ENCODE measurements at places on chromosomes 5 and 9.

DNA sequence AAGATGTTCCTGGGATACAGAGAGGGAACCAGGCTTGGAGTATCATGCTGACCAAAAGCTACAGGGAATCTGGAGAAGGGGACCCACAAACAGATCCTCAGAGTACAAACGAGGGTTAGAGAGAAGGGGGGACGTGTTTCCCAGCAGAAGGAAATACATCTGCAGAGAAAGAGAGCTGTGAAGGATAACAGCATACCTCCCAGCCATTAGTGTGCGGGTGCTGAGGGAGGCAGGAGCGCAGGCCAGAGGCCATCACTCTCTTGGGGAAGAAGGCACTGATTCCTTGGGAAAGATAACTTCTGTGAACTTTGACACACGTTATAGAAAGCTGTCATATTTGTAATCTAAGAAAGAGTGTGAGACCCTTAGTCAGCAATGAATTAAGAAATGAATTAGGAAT lies 96.9 kb downstream of the KCNN2 start:
- no peak for DNase-seq

GRCh38 chr5:64628901-64629300 lies 61.4 kb upstream of the SHISAL2B start:
- DNase-seq = no peak

- peak; percentile 97 for DNase-seq
Measured at GRCh38 chr9:108093773-108094675, 604.5 kb upstream of the KLF4 start.

- DNase-seq = no peak
Measured at GRCh38 chr5:81850501-81851357, 99.8 kb upstream of the SSBP2 start.

GRCh38 chr5:77437194-77437593 lies 54.9 kb downstream of the WDR41 start:
- DNase-seq = no peak

Measured in hematopoietic multipotent progenitor cell treated with erythropoietin and hydrocortisone succinate and interleukin-3 and kit ligand, for 15 days (in vitro differentiated cells).